OCI-LY7 (cell line): ENCODE measurements at places on chromosomes 1 and 21. TPM values are rescaled to one million over a fixed set of nuclear protein-coding genes. Genes with fewer than 3 reads are reported as not detected.

DDR2 gene
- total RNA-seq: 0.19 and 0.41 TPM in 2 replicates

KMO gene
- 10.4 and 14.2 TPM in 2 replicates for total RNA-seq

SPRR1A gene
- total RNA-seq: not detected in 2 replicates

PTGER3 gene
- not detected in 2 replicates for total RNA-seq

MAP10 gene
- total RNA-seq: 1.6 and 1.8 TPM in 2 replicates

FMO2 gene
- total RNA-seq: not detected in 2 replicates

RHD gene
- not detected in 2 replicates for total RNA-seq

KCNA2 gene
- total RNA-seq: 1.5 and 2.3 TPM in 2 replicates
